ENCODE measurements at places on chromosomes 2 and 18. TPM values are rescaled to one million over a fixed set of nuclear protein-coding genes. Genes with fewer than 3 reads are reported as not detected.

ABCG5 gene
- 3.8 TPM for total RNA-seq

TM4SF20 gene
- 44.6 TPM for total RNA-seq

GRCh38 chr2:85800586-85800985 lies 46.8 kb downstream of the ATOH8 start:
- DNase-seq, result no peak
- H3K4me1 ChIP-seq, result peaks cover 11% of the 10 kb centered on the region
- H3K4me3 ChIP-seq, result no peak overlapping the region
- no peaks in the 10 kb centered on the region for H3K27me3 ChIP-seq

- H3K36me3 ChIP-seq, result no peaks in the 10 kb centered on the region
- H3K4me1 ChIP-seq, result no peaks in the 10 kb centered on the region
- H3K4me3 ChIP-seq, result no peak overlapping the region
- no peak overlapping the region for H3K27ac ChIP-seq
- no peak for DNase-seq
- no peaks in the 10 kb centered on the region for H3K27me3 ChIP-seq
Observed at GRCh38 chr2:37842732-37843440, 82.2 kb upstream of the RMDN2 start.

DNA sequence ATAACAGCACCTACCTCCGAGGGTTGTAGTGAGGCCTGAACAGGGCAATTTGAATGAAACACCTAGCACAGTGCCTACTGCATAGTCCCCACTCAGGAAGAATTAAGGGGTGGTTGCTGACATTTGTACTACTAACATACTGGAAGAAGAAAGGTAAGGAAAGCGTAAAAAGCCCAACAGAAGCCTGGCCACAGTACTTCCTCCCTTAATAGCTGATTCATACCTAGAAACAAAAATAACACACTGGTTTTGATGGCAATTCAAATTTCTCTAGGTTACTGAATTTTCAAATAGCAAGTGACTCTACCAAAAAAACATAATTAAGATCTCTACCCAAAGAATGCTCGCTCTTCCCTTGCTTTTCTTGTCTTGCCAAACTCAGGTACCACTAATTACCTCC lies 16.2 kb downstream of the SUCLG1 start:
- H3K27ac ChIP-seq, result no peak overlapping the region
- H3K36me3 ChIP-seq, result no peaks in the 10 kb centered on the region
- H3K4me1 ChIP-seq, result no peaks in the 10 kb centered on the region

DNA sequence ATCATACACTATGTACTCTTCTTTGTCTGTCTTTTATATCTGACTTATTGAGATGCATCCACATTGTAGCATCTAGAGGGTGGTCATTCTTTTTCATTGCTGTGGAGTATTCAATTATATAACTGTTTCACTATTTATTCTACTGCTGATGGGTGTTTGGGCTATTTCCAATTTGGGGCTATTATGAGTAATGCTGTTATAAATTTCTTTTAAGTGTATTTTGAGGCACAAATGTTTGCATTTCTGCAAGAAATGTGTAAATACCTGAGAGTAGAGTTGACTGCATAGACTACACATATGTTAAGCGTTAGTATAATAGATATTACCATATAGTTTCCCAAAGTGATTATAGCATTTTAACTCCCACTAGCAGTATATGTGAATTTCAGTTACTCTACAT lies 26.9 kb upstream of the PPP1R1C start:
- no peak for DNase-seq
- no peak overlapping the region for H3K4me3 ChIP-seq
- no peaks in the 10 kb centered on the region for H3K27me3 ChIP-seq
- peaks cover 3% of the 10 kb centered on the region for H3K4me1 ChIP-seq
- no peaks in the 10 kb centered on the region for H3K36me3 ChIP-seq

- H3K36me3 ChIP-seq, result no peaks in the 10 kb centered on the region
- H3K4me3 ChIP-seq, result no peak overlapping the region
- H3K27ac ChIP-seq, result no peak overlapping the region
- no peaks in the 10 kb centered on the region for H3K27me3 ChIP-seq
- H3K4me1 ChIP-seq, result no peaks in the 10 kb centered on the region
- no peak for DNase-seq
Observed at GRCh38 chr18:61286867-61287266, 46.4 kb upstream of the CDH20 start.

DNA sequence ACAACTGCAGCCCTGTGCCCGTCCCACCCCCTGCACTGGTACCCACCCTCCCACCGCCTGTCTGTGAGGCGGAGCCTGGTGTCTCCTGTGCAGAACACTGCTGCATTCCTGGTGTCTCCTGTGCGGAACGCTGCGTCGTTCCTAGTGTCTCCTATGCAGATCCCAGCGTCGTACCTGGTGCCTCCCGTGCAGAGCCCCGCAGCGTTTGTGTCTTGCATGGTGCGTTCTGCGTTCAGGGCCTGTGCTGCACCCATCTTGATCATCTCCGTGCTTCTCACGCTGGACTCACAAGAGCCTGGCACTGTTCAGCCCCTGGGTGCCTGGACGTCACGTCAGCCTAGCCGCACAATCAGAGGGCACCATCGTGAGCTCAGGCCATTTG lies 248.6 kb upstream of the SALL3 start:
- no peaks in the 10 kb centered on the region for H3K27me3 ChIP-seq
- no peak for DNase-seq
- no peaks in the 10 kb centered on the region for H3K36me3 ChIP-seq
- H3K4me3 ChIP-seq, result no peak overlapping the region
- H3K4me1 ChIP-seq, result no peaks in the 10 kb centered on the region
- H3K27ac ChIP-seq, result no peak overlapping the region

GRCh38 chr2:169734169-169734847 lies 676 bp downstream of the KLHL23 start:
- peak overlapping the region; percentile 74 for H3K4me3 ChIP-seq
- peak overlapping the region; percentile 60 for H3K27ac ChIP-seq
- peaks cover 17% of the 10 kb centered on the region for H3K4me1 ChIP-seq
- H3K36me3 ChIP-seq, result no peaks in the 10 kb centered on the region
- peak; percentile 62 for DNase-seq

- H3K4me1 ChIP-seq, result no peaks in the 10 kb centered on the region
- H3K36me3 ChIP-seq, result no peaks in the 10 kb centered on the region
- no peak for DNase-seq
- no peaks in the 10 kb centered on the region for H3K27me3 ChIP-seq
- no peak overlapping the region for H3K4me3 ChIP-seq
Observed at GRCh38 chr18:31155498-31155897, 7.2 kb downstream of the DSC1 start.

- no peak overlapping the region for H3K4me3 ChIP-seq
- no peak overlapping the region for H3K27ac ChIP-seq
- no peaks in the 10 kb centered on the region for H3K4me1 ChIP-seq
- peaks cover 7% of the 10 kb centered on the region for H3K27me3 ChIP-seq
- DNase-seq, result no peak
Observed at GRCh38 chr2:17943444-17943843, 65.0 kb downstream of the KCNS3 start.
